ENCODE measurements at places on chromosomes 5 and 9.

DNA sequence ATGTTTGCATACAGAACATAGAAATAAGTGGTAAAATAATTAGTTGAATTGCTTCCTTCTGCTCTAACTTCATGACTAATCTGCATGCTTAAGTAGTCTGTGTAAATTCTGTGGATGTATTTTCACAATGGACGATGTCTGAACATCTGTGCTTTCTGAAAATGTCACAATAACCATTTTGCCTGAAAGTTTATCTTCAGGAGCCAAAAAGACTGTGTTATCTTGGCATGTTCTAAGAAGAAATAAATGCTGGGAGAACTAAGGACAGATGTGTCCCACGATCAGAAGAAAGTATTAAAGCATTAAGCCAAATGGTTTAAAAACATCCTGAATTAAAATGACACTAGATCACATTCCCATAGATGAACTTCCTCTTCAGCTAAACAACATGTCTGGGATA, 397.6 kb downstream of the SPOCK1 start:
- no peak for DNase-seq

GRCh38 chr5:41279040-41279439, 65.7 kb upstream of the C6 start:
- DNase-seq, result no peak

GRCh38 chr5:139670369-139671095, 22.4 kb downstream of the CXXC5 start:
- DNase-seq, result no peak

- no peak for DNase-seq
Observed at GRCh38 chr9:130192382-130192999, 20.3 kb downstream of the NCS1 start.

- DNase-seq, result no peak
Observed at GRCh38 chr9:110156902-110157301, 51.1 kb downstream of the C9orf152 start.

All from islet precursor cell (in vitro differentiated cells).